Fibroblast of skin of left quadriceps (primary cell): ENCODE measurements at places on chromosomes 2 and 18.

GRCh38 chr18:57188851-57189557 lies 42.1 kb downstream of the BOD1L2 start:
- no peak for DNase-seq

DNA sequence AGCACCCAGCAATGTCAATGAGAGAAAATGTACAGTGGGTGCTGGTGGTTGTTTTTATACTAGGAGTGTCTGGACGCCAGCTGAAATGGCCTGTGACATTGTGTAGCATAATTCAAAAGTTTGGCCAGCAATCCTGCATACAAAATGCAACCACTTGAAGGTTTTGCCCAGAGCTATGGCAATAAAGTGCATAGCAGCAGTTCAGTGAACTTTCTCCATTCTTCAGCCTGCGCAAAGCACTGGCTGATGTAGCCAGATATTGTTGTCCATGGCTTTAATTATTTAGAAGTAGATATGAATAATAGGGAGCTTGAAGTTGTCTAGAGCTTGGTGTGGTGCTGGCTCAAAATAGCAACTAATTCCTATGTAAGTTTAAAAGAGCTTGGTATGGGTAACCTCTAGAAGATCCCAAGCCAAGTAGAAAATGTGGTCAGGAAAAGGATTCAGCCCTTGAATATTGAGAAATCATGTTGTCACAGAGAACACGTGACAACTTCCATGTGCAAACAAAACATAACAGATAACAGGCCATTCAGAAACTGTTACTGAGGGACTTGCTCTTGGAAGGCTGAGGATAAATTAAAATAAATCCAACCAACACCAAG lies 33.3 kb upstream of the PGAP1 start:
- DNase-seq = no peak

- DNase-seq = no peak
Observed at GRCh38 chr2:119485336-119486110, 38.8 kb downstream of the SCTR start.

- DNase-seq = no peak
Observed at GRCh38 chr18:46335534-46336101, 231.4 kb downstream of the HAUS1 start.

DNA sequence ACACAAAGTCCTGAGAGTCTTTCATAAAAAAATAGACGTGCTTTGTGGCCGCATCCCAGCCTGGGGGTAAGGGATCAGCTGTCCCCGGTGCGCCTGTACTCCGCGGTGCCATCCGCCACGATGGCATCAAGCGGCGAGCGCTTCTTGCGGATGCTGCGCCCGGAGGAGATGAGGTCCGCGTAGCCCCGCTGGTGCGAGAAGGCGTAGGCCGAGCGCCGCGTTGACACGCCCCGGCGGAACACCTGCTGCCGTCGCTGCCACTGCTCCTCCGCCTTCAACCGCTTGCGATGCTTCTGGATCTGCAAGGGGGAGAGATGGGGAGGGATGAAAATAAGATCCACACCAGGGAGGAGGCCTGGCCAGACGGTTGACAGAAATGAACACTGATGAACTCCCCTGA lies 26.8 kb upstream of the NARS1 start:
- DNase-seq = no peak

DNA sequence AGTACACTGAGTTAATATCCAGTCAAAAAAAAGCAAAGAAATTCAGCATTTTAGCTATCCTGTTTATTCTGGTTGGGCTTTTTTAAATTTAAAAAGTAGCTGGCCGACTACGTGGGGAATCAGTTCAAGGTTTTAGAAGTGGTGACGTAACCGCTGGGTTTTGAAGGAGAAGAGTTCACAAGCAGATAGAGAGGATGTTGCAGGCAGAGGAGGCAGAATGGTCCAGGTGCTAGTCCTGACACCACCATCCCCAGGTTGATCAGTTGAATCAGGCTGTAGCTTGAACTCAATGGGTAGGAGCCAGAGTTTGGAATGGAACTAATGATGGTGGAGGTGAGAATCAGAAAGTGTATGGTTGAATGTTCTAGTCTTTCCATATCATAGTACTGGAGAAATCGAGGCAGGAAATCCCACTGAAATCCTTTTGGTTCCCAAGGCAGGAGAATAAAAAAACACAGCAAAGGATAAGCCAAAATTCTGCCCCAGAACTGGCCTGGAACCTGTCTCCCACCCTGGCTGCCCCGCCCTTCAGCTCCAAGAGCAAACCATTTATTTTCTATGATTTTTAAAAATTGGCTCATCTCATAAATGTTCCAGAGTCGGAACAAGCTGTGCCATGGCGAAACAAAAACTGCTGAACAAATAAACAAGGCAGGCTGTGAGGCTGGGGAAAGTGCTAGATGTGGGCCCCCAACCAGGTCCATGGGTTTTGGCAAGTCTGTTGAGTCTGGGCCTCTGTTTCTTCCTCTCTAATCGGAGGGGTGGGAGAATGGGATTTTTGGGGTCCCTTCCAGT lies 44.0 kb downstream of the SLC4A1AP start:
- DNase-seq = no peak

DNA sequence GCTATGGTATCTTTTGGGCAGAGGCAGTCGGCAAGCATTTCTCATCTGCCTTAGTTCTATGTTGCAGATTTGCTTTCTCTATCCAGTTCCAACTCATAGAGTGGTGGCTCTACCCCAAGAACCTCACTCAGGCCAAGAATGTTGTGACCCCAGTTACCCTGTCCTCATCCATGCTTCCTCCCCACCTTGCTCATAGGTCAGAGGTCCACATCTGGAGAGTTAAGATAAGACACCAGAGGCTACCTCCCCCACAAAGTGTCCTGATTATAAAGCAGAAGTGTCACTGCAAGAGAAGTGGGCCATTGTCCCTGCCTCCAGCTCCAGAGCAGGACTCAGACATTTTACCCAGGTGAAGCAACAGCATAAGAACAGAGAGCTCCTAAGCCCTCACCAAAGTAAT lies 276.8 kb upstream of the CHST9 start:
- DNase-seq = no peak
